NCI-H526 (cell line): ENCODE measurements at places on chromosomes 16 and 17.

DNA sequence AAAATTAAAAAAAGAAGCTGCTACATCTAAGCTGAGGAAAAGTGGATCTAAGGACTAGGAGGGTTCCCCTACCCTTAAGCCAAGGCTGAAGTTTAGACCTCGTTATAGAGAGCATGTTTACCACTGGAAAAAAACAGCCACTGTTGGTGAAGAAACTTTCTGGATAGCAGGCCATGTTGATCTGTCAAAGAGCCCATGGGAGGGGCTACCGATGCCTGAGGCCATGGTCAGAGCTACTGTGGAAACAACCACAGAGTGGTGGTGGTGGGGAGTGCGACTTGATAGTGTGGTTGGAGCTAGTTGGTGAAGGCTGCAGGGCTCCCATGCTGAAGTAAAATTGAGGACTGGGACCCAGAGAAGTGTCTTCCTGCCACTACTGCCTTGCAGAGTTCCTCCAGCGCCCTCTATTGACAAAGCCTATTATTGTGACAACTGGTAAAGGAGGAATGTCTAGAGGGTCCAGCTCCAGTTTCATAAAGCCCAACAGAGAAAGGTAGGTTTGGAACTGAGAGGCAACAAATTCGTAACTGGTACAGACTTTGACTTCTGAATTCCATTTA, 12.7 kb upstream of the FAM20A start:
- peak; percentile 77 for DNase-seq

GRCh38 chr16:1645914-1646525, 32.1 kb upstream of the JPT2 start:
- DNase-seq: no peak

DNA sequence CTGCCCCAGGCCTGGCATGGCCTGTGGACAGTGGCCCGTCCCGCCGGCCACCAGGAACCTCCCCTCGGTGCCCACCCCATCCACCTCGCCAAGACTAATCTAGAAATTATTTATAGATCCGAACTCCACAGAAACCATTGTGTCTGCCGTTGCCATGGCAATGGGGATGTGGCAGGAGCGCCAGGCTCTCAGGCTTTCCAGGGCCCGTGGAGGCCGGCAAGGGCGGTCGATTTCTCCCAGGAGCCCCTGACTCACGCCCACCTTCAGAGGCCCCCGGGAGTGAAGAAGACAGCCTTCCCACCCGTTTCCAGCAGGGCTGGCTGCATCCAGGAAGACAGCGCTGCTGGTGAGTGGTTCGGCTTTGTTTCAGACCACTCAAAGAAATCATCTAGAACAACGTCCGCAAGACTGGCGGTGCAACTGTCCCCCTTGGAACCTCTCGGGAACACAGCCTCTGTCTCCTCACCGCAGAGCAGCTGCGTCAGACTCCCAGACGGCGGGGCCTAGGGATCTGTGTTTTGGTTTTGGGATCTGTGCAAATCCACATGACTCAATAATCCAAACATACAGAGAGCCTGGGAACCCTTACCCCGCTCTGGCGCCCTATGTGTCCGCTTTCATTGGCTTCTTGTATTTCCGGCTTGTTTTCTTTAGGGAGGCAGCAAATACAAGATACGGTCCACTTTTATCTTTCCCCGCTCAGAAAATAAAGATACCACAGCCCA, 48.5 kb upstream of the ZCCHC14 start:
- no peak for DNase-seq

DNA sequence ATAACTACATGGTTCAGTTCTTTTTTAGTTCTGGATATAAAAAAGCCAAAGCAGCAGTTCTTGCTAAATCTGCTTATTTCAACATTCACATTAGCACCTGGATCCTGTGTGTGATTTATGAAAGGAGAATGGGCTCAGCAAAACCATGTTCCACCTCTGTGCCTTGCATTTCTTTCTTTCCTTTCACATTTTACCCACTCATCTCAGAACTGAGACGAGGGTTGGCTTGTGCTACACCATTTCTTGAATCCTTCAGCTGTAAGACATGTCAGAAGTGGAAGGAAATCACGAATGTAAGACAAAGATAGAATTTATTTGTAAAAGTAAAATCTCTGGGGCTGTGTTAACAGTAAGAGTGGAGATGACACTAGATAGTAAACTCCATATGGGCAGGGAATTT, 1.2 kb upstream of the UTP6 start:
- no peak for DNase-seq

DNA sequence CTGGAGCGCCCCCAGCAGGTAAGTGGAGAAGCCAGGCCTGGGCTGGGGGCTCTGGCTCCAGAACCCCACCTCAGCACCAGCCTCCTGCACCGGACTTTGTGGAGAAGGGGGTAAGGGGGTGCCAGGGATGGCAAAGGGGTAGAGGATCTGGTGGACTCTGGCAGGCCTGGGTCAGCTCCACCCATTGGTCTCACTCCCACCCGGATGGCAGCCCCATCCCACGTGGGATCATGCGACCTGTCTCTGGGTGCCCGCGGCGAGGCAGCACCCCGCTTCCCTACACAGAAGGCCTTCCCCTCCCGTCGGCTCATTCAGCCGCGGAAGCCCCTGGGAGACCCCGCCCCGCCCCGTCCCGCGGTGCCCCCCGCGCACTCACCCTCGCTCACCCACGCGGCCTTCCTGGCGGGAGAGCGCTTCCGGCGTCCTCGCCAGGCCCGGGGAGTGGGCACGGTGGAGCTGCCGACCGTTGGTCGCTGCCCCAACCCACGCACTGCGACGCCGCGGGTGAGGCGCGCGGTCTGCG, 498 bp upstream of the PLEKHG4 start:
- DNase-seq: peak; percentile 43

DNA sequence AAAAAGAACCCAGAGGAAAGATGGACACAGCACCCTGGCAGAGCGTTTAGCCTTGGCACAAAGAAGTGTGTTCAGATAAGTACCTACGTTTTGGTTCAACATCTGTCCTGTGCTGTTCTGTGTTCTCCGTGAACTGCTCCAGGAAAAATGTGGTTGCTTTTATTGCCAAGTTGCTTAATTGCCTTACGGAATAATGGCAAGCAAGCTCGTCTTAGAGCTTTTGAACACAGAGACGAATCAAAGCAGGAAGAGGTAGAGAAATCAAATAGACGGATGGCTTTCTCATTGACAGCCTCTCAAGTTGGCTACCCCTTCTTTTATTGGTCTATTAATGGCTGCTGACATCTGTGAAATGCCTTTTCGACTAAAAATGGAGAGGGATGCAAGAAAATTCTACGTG, 911.1 kb upstream of the EEF2KMT start:
- DNase-seq: no peak

- DNase-seq: peak; percentile 32
These were observed 56.8 kb downstream of the BEAN1 start for GRCh38 chr16:66483689-66484452.

- no peak for DNase-seq
These were observed 294.0 kb downstream of the ZFHX3 start for GRCh38 chr16:72753881-72754280.

DNA sequence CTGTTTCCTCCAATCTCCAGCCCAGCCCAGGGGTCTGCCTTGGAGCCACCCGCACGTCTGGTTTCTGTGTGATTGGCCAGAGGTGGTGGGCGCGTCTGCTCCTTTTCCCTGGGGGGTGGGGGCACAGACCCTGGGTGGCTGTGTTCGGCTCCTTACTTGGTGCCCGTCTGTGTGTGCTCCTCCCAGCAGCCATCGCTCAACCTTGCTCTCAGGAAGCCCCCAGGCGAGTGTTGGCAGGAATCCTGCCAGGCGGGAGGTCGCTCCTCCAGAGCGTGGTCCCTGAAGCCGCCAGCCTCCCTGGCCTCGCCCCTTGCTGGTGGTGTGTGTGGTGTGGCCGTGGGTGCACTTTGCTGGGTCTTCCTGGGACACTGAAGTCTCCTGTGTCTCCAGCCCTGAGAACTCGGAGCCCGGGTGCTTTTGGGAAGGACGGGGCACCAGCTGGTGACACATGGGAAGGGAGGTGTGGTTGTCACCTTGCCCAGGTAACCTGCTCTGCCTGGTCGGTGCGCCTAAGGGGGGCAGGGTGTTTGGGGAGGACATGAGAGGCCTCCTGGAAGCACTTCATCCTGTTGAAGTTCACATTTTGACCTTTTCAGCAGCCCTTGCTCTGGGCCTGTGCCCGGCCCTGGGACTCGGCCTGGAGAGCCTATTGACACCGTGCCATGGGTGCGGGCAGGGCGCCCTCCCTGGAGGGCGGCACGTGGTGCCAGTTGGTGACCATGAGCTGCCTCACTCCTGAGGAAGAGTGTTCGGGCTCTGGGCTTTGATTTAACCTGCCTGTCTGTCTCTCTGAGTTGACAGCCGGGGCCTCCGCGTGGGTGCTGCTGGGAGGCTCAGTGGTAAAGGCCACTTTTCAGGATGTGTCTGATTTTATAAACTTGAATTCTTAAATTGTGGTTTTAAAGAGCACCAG, 49.0 kb upstream of the ZNF750 start:
- no peak for DNase-seq

GRCh38 chr16:23699100-23699499, 13.9 kb downstream of the ERN2 start:
- no peak for DNase-seq

- no peak for DNase-seq
These were observed 14.4 kb downstream of the ELAC2 start for GRCh38 chr17:13003454-13003851.

DNA sequence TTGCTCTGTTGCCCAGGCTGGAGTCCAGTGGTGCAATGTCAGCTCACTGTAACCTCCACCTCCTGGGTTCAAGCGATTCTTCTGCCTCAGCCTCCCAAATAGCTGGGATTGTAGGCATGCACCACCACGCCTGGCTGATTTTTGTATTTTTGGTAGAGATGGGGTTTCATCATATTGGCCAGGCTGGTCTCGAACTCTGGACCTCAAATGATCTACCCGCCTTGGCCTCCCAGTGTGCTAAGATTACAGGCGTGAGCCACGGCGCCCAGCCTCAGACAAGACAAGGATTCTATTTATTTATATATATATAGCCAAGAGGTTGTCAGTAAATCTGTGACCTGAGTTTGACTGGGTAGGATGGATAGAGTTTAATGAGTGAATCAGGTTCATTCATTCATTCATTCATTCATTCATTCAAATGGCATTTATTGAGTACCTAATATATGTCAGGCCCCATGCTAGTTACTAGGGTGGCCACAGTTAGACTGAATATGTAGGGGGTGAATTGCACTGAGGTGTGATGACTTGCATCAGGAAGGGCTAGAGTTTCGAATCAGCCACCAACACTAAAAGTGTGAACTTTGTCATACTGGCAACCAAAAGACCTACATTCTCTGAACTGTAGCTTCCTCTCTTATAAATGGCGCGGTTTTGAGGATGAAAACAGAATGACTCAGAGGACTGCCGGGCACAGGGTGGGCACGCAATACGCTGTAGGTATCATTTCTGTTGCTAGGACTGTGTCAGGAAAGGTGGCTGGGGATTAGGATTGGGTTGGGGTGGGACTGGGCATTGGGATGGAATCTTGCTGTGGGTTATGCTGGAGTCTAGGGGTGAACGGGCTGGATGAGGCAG, 37.8 kb downstream of the ITGAE start:
- no peak for DNase-seq

- DNase-seq: no peak
These were observed 80.7 kb downstream of the HS3ST3B1 start for GRCh38 chr17:14381606-14382005.
